Caco-2 (cell line): ENCODE measurements at places on chromosomes 12 and 14.

- DNase-seq, result no peak
Observed at GRCh38 chr12:49138587-49138986, 7.4 kb upstream of the TUBA1B start.

- DNase-seq, result no peak
Observed at GRCh38 chr12:66059666-66060065, 70.9 kb downstream of the LLPH start.

- no peak for DNase-seq
Observed at GRCh38 chr14:82719617-82720016, 1186.0 kb upstream of the SEL1L start.

DNA sequence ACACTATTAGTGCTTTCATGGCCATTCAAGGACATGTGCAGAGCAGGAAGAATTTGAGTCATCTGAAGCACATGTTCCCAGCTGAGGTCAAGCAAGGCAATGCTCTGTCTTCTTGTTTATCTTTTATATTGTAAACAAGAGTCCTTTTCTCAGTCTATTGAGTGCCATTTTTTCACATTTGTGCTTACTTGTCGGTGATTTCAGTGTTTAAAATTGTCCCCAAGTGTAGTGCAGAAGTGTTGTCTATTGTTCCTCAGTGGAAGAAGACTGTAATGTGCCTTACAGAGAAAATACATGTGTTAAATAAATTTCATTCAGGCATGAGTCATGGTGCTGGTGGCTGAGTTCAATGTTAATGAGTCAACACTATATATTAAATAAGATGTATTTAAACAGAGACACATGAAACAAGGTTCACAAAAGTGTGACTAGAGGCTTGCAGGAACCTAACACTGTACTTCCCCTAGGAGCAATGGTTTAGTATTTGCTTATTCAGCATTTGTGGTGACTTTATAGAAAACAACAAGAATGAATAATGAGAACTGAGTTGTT lies 391.1 kb downstream of the LRIG3 start:
- no peak for DNase-seq

DNA sequence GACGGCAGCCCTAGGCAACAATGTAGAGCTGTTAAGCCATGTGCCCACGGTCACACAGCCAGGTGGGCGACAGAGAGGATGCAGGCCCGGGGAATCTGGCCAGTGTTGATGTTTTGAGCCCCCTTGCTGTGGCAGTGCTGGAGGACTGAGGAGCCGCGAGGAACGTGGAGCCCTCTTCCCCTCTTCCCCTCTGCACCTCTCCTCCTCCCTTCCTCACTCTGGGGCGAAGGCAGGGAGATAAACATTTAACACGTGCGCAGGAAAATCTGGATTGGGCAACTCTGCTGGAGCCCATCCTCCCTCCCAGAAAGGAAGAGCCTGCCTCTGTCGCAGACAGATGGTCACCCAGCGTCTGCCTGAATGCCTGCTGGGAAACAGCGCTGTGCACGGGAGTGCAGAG lies 376.8 kb downstream of the FUT8 start:
- no peak for DNase-seq

DNA sequence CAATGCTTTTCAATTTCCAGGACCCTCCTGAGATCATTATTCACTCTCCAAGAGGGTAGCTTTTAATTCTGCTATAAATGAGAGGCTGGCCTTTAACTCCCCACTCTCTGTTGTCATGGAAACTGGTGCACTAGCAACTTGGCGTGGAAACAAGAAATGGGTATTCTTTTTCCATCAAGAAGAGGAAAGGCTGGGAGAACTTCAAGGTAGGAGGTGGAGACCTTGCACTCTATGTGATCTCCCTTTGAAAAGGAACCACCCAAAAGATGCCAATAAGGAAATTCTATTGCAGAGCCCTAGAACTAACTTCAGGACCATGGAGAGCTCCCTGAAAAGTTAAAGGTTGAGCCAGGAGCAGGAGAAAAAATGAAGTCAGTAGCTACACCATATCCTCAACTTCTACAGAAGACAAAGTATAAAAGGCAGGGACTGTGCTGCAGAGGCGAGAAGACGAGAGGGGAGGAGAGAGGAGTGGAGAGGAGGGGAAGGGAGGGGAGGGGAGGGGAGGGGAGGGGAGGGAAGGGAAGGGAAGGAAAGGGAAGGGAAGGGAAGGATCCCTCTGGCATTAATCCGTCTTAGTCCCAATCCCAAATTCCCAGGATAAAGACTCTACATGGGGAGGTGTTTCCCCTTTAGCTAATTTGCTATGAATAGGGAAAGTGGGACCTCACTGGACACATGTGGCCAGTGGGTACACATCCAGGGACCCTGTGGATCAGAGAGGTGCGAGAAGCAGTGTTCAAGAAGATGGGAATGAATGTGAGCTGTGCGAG lies 46.7 kb upstream of the FICD start:
- DNase-seq, result no peak

DNA sequence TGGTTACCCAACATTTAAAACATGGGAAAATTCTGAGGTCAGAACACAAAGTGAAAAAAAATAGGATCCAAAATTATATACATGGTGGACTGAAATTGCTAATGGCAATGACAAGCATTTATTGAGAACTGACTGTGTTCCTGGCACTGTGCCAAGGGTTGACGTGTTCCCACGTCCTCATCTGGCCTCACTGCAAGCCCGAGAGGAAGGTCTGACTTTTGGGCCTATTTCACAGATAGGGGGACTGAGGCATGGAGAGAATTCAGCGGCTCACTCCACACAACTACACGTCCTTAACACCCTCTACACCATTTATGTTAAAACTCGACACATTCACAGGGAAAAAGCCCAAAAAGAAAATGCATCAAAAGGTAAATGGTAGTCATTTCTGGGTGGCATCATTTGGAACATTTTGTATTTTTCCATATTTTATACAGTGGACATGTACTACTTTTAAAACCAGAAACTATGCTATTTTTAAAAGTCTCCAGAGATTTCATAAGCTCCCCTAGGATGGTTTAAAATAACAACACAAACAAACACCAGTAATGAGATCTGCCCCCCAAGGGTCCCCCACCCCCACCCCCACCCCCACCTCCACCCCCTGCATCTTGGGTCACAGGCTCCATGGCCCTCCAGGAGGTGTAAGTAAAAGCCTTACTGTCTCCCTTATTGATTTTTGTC lies 27.7 kb downstream of the CLMN start:
- DNase-seq, result no peak

- DNase-seq, result no peak
Observed at GRCh38 chr12:118581371-118581770, 205.0 kb downstream of the SUDS3 start.

- DNase-seq, result no peak
Observed at GRCh38 chr14:60654334-60654821, 5.1 kb upstream of the SIX1 start.
